CD4-positive, alpha-beta T cell treated with Interleukin-12 subunit alpha and Interleukin-12 subunit beta, for 1 hour (primary cell): ENCODE measurements at places on chromosomes 13 and 19.

GRCh38 chr13:107289540-107289939, 721.6 kb upstream of the ARGLU1 start:
- DNase-seq: no peak

- no peak for DNase-seq
Observed at GRCh38 chr13:59144700-59145099, 1019.0 kb downstream of the DIAPH3 start.

- DNase-seq: peak; percentile 70
Observed at GRCh38 chr13:24228852-24229458, 68.4 kb downstream of the SPATA13 start.

- DNase-seq: no peak
Observed at GRCh38 chr13:95221971-95222732, 79.1 kb downstream of the ABCC4 start.

GRCh38 chr13:80036845-80037504, 304.0 kb downstream of the SPRY2 start:
- DNase-seq: no peak

GRCh38 chr19:35224681-35225571, 3.6 kb downstream of the FAM187B start:
- DNase-seq: no peak

DNA sequence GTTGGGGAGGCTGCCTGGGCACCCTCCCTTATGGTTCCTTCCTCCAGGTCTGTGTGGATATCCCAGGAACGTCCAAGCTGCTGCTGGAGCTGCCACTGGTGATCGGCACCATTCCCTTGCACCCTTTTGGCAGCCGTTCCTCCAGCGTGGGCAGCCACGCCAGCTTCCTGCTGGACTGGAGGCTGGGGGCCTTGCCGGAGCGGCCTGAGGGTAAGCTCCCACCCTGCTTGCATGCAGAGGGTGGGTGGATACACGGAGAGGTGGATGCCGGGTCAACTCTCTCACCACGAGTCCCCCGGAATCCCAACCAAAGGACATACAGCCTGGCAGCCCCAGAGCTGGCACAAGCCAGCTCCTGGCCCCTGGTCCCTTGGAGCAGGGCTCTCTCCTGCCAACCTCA, 2.2 kb downstream of the ARRDC2 start:
- DNase-seq: no peak

DNA sequence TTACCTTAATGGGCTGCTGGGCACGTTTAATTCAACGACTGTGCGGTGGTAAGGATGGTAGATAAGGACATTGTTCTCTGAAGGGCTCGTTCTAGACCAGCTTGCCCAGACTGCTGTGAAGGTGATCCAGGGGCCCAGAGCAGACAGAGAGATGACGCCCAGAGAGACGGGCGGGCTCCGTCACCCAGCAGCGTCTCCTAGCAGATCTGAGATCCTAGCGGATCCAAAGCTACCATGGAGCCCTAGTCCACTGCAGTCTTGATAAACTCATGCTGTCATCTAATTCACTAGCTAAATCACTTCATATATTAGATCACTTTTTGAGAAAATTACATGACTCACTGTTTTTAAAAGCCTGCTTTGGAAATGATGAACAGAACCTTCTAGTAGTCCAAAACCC, 21.5 kb downstream of the COL4A2 start:
- DNase-seq: no peak

- no peak for DNase-seq
Observed at GRCh38 chr19:32662186-32662585, 12.8 kb downstream of the ANKRD27 start.
